ENCODE measurements at places on chromosomes 6 and 20.

DNA sequence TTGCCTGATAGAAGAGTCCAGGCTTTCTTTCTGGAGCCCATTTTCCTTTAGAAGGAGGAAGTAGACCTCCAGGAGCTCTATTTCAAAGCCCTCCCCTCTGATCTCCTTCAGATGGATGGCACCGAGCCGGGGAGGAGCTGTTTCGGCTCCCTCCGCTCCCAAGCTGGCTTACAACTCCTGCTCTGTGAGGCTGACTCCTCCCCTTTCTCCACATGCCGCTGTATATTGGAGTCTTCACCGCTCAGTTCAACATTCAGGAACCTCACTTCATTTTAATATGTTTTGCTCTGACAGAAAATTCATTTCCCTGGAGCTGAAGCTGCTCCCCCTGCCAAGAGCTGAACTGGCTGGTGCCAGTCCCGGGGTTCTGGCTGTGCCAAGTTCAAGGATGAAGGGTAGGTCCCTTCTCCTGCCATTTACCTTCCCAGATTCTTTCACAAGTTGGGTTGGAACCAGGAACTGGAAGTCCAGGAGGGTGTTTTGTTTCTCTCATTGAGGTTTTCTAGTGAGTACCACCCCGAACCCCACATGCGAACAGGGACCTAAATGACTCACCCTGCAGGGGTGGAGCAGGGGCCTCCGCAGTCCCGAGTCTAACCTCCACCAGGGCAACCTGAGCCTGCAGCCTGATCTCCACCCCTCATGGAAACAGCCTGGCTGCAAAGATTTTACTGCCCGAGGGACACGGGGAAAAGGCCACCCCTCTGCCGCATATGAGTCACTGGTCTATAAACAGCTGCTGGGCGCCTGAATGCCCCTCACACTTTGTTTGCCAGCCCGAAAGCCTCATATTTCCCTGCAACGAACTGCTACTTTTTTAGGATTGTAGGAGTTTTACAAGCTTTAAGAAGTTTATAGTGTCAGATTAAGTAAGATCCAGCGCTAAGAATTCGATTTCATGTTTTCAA lies 68.6 kb upstream of the FOXA2 start:
- DNase-seq, result no peak

- DNase-seq, result no peak
Observed at GRCh38 chr20:909641-910040, 6.5 kb downstream of the ANGPT4 start.

- peak; percentile 87 for DNase-seq
Observed at GRCh38 chr20:47317127-47317895, 39.2 kb downstream of the ZMYND8 start.

GRCh38 chr6:7680393-7681075 lies 45.4 kb upstream of the BMP6 start:
- DNase-seq, result no peak

GRCh38 chr6:165844801-165845364 lies 181.8 kb upstream of the PDE10A start:
- no peak for DNase-seq

DNA sequence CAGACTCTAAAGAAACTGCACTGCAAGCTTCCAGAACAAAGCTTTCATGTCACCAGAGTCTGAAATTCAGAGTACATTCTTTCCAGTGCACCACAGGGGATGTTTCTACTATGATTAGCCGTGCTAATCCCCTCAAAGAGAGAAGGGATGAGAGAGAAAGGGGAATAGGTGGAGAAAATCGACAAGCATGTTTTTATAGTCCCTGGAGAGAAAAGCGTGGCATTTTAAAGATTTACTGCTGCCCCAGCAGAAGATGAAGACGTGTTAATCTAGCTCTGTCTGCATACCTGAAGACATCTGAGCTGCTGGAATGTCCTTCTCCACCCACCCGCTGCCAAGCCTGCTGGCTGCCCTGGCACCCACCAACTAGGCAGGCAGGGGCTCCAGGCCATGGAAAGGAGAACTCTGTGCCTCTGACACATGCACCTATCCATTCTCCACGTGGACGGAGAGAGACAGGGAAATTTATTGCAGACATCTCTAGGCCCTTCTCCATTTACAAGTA lies 4.1 kb downstream of the MYLK4 start:
- no peak for DNase-seq

- DNase-seq, result peak; percentile 99
Observed at GRCh38 chr20:20450521-20450920, 82.6 kb downstream of the INSM1 start.

DNA sequence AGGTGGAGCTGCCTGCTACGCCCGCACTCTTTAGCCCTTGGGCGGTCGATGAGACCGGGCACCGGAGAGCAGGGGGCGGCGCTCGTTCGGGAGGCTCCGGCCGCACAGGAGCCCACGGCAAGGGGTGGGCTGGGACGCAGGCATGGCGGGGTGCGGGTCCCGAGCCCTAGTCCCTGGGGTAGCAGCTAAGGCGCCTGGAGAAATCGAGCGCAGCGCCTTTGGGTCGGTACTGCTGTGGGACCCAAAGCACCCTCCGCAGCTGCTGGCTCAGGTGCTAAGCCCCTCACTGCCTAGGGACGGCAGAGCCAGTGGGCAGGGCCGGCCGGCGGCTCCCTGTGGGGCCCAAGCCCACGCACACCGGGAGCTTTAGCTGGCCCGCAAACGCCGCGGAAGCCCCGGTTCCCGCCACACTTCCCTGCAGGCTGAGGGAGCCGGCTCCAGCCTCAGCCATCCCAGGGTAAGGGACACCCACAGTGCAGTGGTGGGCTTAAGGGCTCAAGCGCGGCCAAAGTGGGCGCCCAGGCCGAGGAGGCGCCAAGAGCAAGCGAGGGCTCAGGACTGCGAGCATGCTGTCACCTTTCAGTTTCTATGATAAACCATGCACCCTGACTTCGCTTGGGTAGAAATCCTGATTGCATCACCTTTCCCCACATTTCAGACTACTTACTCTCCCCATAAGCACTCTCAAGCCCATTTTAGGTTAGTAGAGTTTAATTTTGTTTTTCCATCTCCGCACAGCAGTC lies 52.0 kb downstream of the MYLIP start:
- no peak for DNase-seq

DNA sequence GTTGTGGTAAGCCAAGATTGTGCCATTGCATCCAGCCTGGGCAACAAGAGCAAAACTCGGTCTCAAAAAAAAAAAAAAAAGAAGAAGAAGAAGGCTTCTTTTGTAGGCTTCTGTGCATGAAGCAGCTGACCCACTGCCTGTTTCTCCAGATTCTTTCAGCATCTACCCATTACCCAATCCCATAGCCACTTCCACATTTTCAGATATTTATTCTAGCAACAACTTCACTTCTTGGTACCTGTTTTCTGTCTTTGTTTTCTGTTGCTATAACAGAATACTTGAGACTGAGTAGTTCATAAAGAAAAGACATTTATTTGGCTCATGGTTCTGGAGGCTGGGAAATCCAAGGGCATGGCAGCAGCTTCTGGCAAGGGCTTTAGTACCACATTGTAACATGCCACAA lies 95.3 kb upstream of the SGK1 start:
- no peak for DNase-seq

- DNase-seq, result no peak
Observed at GRCh38 chr20:4230651-4231050, 215.3 kb upstream of the RNF24 start.

DNA sequence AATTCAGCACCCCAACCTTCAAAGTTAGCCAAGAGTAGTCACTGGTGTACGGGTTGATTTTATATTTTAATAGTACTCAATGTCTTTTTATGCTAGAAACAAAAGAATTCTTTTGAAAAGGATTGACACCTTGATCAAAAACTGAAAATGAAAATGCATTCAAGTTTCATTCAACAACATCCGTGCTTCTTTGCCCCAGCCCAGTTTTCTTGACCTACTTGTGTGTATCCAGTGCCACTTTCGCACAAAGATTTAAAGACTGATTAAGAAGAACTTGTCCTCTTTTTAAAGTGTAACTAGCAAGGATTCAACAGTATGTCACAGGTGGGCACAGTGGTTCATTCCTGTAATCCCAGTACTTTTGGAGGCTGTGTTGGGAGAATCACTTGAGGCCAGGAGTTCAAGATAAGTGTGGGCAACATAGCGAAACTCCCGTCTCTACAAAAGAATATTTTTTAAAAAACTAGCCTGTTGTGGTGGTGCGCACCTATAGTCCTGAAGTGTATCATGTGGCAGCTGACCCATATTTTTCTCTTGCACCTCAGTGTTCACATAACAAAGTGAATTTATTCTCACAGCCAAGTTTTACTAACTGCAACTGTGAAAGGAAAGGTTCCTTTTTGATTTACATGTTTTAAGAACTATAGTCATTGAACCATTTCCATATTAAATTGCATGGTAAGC lies 22.7 kb upstream of the CD2AP start:
- DNase-seq, result no peak

DNA sequence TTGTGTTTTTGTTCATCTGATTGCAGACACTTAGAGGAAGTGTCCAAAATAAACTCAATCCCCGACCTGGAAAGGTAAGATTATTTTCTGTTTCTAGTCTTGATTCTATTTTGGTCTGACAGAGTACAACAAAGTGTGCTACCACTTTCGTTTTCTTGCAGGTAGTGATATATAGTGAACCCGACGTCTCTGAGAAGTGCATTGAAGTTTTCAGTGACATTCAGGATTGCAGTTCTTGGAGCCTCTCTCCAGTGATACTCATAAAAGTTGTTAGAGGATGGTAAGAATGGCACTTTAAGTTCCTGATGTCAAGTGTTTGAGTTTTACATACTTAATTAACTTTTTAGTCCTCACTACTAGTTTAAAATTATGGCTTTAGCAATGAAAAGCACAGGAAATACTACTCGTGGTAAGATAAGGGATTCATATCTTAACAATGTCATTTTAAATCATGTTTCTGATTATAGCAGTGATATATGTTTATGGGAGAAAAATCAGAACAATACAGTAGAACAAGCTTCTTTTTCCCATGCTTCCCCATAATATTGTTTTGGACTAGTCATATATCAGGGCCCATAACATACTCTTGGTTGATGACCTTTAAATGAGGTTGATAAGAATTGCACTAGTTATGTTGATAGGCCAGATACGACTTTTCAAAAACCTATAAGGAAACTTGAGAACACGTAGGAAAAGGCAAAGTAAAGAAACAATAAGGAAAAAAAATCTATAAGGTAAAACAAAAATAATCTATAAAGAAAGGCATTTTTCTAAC lies 104.0 kb downstream of the RTN4IP1 start:
- no peak for DNase-seq

DNA sequence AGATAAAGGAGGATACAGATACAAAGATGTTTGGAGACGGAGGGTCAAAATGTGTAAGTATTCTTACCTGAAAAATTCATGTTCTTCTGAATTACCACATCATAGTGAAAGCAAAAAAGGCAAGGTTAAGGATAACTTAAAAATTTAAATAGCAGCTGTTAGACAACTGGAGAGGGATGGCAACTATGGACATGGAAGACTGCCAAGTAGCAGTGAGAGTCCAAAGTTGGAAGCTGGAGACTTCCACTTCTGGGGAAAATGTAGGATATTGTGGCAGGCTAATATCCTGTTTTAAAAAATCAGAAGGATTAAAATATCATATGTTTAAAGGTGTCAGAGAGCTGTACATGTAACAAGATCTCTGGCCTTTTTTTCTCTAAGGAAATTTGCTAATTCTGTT lies 29.8 kb downstream of the SYCP2 start:
- no peak for DNase-seq

- DNase-seq, result no peak
Observed at GRCh38 chr6:20208687-20209378, 3.4 kb downstream of the MBOAT1 start.

- DNase-seq, result no peak
Observed at GRCh38 chr6:159313018-159313417, 143.8 kb downstream of the FNDC1 start.

GRCh38 chr20:45085289-45085688 lies 15.6 kb downstream of the KCNS1 start:
- no peak for DNase-seq

DNA sequence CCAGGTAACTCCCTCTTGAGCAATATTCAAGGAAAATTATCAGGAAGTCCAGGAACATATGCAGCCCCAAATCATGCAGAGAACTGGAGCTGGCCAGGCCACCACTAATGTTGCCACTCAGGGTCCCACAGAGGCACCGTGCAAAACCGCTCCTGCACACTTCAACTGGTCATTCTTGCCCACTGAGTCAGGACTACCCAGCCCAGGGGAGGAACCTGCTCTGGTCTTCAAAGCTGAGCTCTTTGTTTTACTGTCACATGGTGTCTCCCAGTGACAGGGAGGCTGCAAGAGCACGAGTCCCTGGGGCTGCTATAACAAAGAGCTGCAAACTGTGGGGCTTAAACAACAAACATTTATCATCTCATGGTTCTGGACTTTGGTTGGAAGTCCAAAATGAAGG lies 336.0 kb upstream of the PRDM1 start:
- DNase-seq, result no peak

- DNase-seq, result no peak
Observed at GRCh38 chr6:23784301-23784919, 341.6 kb upstream of the NRSN1 start.

DNA sequence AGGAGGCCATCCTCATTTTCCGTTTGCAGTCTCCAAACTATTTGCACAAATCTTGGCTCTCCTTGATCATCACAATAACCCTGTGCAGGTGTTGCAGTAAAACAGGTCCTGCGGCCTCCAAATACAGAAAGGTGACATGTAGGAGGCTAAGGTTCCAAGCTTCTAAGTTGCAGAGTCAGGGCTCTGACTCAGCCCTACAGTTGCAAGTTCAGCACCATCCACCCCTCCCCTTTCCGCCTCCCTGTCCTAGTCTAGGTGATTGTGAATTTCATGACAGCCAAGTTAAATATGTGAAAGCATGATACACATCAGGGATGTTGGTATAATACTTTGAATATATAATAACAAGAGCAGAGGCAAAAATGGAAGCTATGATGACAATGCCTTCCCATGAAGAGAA lies 317.3 kb upstream of the CDH4 start:
- DNase-seq, result no peak

- DNase-seq, result no peak
Observed at GRCh38 chr6:112349958-112350357, 2.8 kb downstream of the RFPL4B start.

- DNase-seq, result no peak
Observed at GRCh38 chr6:121726596-121726995, 291.1 kb downstream of the GJA1 start.

- peak; percentile 63 for DNase-seq
Observed at GRCh38 chr20:25397821-25398220, 7.2 kb upstream of the ABHD12 start.

- no peak for DNase-seq
Observed at GRCh38 chr6:119192200-119192599, 113.7 kb upstream of the FAM184A start.

- no peak for DNase-seq
Observed at GRCh38 chr20:12821249-12821648, 187.5 kb upstream of the SPTLC3 start.

DNA sequence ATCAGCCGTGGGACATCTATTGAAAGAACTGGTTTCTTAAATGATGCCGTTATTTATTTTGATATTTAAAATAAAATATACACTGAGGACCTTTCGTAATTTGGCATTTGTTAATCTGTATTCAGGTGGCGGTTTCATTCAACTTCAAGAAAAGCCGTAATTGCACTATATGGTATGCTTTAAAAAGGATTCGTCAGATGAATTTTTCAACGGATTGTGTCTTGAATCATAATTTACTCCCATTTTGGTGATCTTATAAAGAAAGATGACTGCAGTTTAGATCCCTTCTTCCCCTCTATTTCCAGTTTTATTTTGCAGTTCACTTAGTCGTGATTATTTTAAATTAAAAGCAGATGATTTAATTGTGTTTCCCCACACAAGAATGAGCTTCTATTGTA lies 761 bp downstream of the KLHL32 start:
- peak; percentile 52 for DNase-seq

Data from NCI-H69 (cell line).